ENCODE measurements at places on chromosomes 2 and 18.

DNA sequence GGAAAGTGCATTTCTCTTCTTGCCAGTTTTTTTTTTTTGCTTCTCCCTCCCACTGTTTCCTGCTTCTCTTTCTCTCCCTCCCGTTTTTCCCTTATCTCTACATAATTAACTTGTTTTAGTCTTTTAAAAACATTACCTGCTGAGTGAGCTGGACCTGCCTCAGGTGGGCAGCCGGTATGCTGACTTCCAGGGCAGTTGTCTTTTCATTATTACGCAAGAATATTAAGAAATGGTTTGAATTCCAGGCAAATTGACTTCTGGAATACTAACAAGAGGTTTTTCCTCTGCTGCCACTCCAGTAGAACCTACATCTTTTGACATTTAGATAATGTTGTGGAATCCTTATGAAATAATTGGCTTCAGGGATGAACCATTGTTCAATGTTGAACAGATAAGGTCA is 161.8 kb downstream of the THSD7B start:
- DNase-seq: no peak

DNA sequence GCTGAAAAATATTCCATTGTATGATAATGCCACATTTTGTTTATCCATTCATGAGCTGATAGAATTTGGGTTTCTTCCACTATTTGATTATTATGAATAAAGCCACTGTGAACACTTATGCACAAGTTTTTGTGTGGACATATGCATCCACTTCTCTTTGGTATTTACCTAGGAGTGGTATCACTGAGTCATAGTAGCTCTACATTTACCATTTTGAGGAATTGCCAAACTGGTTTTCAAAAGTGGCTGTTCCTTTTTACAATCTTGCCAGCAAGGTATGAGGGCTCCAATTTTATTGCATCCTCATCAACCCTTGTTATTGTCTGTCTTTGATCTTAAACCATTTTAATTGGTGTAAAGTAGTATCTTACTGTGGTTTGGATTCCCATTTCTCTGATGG is 13.3 kb upstream of the EHBP1 start:
- no peak for DNase-seq

GRCh38 chr2:117502121-117502520 is 312.4 kb upstream of the DDX18 start:
- no peak for DNase-seq

GRCh38 chr2:96113367-96113677 is 3.0 kb downstream of the ADRA2B start:
- DNase-seq: no peak

GRCh38 chr2:140091926-140092325 is 1311.7 kb upstream of the NXPH2 start:
- DNase-seq: no peak
